ENCODE measurements at places on chromosomes 12 and 14.

GRCh38 chr12:131994589-131994988, 44.8 kb downstream of the EP400 start:
- no peak for DNase-seq

DNA sequence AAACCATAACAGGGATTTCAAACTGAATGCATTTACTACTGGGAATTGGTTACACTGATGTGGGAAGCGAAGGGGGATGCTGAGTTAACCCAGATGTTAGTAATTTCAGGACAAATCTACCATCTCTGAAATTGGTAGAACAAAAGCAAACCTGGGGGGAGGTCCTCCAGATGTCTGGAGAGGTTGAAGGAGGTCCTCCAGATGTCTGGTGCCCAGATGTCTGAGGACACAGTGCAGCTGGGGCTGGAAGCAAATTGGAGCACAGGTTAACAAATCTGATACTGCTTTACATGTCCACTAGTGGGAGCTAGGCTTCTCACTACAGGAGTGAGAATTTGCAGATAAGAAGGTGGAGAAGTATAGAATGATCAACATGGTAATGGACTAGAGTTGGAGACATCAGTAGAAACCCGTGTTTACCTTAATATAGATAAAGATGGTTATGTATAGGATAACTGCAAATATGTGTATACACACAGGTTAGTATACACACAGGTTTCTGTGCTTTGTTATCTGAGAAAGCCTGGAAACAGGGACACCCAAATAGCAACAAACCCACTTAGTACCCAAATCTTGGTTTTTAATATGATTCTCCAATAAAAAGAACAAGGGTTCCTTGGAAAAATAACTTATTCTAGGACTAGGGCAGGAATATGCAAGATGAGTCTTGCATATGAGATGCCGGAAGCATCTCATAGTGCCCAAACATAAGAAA, 162.5 kb downstream of the C12orf50 start:
- no peak for DNase-seq

DNA sequence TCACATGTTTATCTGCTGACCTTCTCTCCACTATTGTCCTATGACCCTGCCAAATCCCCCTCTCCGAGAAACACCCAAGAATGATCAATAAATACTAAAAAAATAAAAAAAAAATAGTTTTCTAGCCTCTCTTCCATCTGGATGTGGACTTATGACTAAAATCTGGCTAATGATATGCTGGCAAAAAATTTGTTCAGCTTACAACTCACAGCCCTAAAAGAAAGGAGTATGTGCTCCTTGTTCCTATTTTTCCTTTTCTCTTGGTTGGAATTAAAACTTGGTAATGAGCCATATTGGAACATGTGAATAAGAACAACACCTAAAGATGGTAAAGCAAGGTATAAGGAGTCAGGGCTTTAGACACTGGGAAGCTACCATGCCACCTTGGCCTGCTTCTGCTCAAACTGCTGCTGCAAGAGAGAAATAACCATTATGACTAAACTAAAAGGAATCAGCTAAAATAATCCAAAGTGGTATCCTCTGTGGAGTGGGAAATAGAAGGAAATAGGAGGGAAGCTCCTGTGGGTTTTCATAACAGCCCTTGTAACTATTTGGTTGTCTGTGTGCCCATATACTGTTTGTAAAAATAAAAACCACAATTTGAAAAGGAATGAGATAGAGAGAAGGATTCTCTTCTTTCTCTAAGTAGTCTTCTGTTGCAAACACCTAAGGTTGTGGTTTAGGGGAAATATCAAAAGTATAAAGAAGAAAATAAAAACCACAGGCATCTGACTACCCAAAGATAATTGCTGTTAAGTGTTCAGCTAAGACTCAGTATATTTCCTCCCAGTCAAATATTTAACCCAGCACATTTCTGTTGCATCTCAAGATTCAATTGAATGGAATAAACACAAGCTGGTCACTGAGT, 53.8 kb downstream of the SDR9C7 start:
- DNase-seq = no peak

DNA sequence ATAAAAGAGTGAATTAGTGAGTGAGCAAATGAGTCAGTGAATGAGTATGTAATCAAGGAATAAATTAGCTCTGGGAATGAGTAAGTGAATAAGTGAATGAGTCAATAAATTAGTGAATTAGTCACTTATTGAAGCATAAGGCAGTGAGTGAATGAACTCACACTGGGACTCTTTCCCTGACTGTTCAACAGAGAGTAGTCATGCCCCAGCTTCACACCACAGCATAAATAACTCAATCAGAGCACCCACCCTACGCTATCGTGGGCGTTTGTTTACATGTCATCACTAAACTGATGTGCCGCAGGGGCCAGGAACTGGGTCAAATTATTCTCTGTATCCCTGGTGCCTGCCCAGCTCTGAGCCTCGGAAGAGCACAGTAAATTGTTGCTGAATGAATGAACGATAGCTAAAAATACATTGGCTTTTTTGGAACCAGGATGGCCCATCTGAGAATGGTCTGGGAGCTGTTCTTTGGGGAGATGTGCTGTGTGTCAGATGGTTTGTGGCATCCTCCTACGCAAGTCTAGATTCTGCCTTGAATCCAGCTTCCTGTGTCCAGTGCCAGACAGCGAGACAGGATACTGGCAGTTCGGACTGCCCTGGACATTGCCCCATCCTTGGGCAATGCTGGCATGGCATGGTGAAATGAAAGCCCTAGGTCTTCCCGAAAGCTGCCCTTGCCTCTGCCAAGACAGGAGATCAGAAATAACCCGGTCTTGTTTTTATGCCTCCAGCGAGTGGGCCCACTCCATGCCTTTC, 98.0 kb upstream of the RTL1 start:
- peak; percentile 38 for DNase-seq

GRCh38 chr14:66652525-66653106, 144.7 kb downstream of the GPHN start:
- DNase-seq = no peak

- no peak for DNase-seq
Observed at GRCh38 chr14:21924479-21924878, 250.9 kb upstream of the OR4E1 start.

GRCh38 chr12:106134294-106134949, 4.3 kb downstream of the NUAK1 start:
- DNase-seq = no peak

DNA sequence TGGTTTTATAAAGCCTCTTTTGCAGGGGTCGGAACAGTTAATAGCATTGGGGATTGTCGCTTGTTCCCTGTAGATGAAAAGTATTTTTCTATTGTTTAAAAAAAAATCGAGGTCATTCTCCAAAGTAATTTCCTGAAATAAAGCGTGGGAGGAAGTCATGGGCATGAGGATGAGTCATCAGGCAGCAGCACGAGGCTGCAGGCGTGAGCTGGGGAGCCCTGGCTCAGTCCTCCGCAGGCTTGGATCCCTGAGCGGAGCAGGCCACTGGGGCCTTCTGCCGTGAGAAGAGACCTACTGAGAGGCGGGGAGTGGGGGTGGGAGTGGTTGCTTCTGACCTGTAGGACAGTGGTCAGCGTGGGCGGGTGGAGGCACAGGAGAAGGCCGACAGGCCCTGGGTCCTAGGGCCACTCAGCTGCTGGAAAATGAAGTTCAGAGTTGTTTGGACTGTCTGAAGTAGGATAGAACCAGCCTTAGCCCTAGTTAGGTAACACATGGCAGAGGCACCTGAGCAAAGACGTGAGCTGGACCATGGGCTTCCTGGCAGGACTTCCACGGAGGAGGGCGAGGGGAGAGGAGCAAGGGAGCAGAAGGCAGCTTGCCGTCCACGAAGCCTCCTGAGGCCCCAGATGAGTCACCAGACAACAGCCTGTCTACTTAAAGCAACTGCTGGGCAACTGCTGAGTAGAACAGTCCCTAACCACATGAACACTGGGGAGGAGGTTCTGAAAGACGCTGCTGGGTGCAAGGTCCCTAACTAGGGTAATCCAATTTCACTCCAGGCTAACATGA, 21.1 kb upstream of the LGALS3 start:
- DNase-seq = peak; percentile 92

DNA sequence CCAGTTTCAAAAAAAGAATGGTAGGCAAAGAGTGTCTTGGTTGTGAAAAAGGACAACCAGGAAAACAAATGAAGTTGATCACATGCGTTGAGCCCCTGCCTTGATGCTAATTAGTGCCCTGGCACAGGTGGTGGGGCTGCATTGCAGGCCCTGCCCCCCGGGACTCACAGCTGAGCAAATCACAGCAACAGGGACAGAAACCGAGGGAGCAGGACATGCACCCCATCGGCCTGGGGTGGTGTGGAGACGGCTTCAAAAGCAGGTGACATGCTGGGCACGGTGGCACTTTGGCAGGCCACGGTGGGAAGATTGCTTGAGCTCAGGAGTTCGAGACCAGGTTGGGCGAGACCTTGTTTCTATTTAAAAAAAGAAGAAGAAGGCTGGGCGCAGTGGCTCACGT, 1.1 kb upstream of the PAPLN start:
- no peak for DNase-seq

GRCh38 chr12:79267580-79267979, 403.0 kb downstream of the SYT1 start:
- no peak for DNase-seq

- DNase-seq = no peak
Observed at GRCh38 chr12:10211101-10211939, 1.4 kb upstream of the GABARAPL1 start.
